Stimulated activated CD8-positive, alpha-beta memory T cell treated with anti-CD3 and anti-CD28 coated beads, Interleukin-4, amount 100 ng/mL, for 48 hours (primary cell): ENCODE measurements at places on chromosomes 4 and X.

- DNase-seq, result no peak
These were observed 568.8 kb downstream of the STIM2 start for GRCh38 chr4:27429364-27429871.

DNA sequence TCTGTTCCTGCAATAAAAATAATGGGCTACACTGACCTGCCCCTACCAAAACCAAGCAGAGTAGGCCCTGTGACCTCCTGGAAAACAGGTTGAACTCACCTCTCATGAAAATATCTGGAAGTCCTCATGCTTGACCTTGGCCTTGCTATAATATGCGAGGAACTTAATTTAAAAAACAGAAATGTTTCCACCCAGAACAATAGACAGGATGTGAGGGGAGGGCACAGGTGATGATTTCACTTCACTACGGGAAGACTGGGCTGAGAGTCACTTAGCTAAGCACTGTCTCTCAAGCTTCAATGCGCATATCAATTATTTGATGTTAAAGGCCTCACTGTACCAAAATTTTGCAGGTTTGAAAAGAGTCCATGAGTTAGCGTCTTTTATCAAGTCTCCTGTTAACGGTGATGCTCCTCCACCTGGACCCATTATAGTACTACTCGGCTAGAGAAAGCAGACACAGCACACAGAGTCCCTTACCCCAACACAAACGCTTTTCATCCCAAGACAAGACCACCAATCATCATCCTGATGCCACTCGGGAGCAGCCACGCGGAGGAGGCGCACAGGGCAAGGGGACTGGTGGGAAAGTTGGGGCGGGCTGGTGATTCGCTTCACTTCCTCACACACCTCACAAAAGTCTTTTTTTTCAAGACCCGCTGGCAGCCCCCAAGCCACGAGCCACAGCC lies 25.9 kb downstream of the ZNF721 start:
- DNase-seq, result no peak

DNA sequence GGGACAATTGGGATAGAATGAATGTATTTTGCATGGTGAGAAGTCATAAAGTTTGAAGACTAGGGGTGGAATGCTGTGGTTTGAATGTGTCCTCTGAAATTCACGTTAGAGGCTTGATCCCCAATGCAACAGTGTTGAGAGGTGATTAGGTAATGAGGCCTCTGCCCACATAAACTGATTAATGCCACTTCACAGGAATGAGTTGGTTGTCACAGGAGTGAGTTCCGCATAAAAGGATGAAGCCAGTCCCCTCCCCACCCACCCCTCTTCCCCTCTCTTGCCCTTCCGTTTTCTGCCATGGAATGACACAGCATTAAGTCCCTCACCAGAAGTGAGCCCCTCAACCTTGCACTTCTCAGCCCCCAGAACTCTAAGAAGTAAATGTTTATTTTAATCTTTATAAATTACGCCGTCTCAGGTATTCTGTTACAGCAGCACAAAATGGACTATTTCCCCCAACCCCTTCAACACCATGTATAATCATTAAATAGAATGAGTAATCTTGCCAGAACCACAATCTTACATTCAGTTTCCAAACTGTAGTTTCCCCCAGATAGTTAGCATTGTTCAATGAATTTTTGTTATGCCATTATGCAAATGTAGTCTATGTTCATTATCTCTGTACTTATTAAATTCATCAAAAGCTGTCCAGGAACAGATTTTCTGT lies 5.5 kb upstream of the MMAA start:
- no peak for DNase-seq

DNA sequence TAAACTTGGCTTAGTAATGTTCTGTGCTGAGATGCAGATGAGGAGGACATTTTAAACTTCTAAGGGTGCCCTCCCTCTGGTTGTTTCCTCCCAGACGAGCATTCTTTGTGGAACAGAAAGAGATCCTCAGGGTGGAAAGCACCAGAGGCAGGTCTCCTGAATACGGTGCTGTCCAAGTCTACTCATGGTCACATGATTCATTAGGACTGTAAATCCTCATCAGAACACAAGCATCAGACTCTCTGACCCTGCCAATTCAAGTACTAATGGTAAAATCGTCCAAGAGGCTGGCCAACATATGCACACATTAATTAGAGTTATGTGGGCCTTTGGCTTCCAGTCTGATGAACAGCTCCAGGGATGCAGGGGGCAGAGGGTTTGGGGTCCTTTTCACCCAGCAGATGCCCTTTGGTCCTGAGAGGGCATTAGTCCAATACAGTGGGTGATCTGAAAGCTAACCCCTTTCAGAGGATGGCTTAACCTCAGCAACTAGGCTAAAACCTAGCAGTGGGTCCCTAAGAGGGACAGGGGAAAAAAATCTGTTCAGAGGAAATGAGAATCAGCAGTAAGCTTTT lies 18.2 kb downstream of the HAND2 start:
- DNase-seq, result no peak

- no peak for DNase-seq
These were observed 21.5 kb downstream of the JADE1 start for GRCh38 chr4:128830906-128831503.

- no peak for DNase-seq
These were observed 454.7 kb downstream of the IL15 start for GRCh38 chr4:142091085-142091513.

GRCh38 chrX:31132821-31133241 lies 61.0 kb upstream of the FTHL17 start:
- peak; percentile 25 for DNase-seq

DNA sequence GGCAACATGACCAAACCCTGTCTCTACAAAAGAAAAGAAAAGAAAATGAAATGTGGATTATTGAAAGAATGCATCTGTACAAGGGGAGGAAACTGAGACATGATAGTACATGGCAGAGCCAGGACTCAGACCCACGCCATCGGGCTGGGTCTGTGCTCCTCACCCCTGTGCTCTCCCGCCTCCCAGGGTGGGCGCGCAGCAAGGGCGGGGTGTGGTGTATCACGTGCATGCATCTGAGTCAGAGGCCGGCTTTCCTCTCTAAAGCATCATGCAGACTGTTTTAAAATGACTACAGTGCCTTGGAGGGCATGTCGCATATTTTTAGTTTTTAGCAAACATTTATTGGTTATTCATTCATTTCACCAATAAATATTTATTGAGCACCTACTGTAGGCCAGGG lies 47.8 kb downstream of the HTT-AS start:
- DNase-seq, result no peak

DNA sequence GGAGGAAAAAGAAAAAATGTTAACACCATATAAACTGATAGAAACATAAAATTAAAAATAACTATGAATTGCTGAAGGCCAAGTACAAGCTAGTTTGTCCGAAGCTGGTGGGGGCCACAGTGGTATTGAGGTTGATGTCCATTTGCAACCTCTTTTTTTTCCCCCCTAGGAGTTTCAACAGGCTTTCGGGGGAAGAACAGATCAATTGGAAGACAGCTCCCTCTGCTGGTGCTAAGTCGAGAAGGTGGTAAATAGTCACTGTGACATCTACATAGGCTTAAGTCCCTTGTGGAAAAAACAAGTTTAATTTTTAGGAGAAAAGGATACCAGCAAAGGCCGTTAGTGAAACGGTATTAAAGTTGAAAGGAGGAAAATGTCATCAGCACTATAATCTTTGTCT lies 115.7 kb upstream of the ZXDA start:
- peak; percentile 25 for DNase-seq

DNA sequence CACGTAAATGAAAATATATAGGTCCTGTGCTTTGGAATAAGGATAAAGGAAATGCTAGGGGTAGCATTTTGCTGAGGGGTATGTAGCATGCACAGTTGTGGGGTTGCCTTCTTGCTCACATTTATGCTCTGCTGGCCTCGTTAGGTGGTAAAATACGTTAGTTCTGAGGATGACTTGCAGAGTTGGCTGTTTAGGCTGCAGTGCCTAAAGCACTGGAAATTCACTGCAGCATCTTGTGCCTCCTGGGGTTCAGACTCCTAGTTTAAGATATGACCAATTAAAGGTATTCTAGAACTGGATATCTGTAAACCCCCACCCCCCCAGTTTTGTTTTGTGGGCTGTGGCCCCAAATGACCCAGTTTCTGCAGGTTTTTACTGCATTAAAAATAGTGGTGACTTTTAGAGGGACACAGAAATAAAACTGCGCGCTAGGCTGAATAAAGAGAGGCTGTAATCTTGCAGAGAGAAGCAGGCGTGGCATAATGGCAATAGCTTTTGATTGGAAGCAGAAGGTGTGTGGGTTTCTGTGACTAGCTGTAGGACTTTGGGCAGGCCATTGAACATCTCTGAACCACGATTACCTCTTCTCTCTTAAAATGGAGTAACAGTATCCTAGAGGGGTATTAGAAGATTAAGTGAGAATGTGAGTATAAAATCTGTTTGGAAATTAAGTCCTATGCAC lies 79.3 kb downstream of the REPS2 start:
- no peak for DNase-seq

GRCh38 chr4:53453385-53453784 lies 75.9 kb downstream of the FIP1L1 start:
- no peak for DNase-seq

DNA sequence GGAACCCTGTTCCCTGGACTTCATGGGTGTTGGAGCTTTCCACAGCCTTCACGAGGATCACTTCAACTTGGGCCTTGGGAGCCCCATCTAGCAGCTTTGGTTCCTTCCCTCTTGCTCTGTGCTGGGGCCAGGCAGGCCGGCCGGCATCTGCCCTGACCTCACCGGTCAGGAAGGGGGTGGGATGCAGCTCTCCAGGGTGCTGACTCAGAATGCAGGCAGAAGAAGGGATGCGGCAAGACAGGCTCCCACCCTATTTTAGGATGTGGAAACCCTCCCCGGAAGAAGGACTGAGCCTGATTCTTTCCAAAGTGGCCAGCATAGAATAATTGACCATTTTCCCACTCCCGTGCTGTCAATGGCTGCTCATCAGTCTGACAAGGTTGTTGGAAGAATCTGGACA lies 47.1 kb downstream of the FHDC1 start:
- DNase-seq, result no peak

GRCh38 chr4:81378386-81378785 lies 93.3 kb downstream of the RASGEF1B start:
- no peak for DNase-seq

- no peak for DNase-seq
These were observed 1.9 kb upstream of the EIF1AX start for GRCh38 chrX:20143561-20143960.

DNA sequence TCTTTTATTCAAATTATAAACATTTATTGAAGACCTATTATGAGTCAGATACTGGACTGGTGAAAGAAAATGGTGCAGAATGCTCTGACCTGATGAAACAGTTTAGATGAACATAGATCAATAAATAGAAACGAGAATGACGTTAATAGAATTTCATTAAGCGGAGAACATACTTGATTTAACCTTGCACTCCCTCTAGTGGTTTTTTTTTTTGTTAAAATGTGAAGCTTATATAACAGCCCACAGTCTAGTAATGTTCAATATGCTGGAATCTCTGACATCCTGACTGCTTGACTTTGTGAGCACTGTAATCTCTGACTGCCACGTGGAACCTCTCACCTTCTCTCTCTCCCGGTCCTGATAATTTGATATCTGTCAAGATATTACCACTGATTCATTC lies 32.3 kb downstream of the HDAC8 start:
- DNase-seq, result no peak

DNA sequence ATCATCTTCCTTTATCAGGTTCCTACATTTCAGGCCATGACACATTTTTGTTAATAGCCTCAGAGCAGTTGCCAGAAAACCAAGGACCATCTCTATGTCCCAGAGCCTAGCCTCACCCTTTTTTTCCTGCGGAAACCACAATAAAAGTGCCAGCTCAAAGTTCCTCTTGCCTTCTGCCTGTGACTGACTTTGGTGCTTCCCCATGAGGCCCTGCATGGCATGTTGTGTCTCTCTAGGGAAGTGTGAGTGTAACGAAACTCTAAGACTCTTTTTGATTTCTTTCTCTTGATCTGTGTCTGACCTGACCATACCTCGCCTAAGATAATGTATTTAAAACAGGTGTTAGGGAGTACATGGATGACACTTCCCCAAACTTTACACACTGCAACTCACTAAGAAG lies 642.3 kb upstream of the BOD1L1 start:
- DNase-seq, result no peak

DNA sequence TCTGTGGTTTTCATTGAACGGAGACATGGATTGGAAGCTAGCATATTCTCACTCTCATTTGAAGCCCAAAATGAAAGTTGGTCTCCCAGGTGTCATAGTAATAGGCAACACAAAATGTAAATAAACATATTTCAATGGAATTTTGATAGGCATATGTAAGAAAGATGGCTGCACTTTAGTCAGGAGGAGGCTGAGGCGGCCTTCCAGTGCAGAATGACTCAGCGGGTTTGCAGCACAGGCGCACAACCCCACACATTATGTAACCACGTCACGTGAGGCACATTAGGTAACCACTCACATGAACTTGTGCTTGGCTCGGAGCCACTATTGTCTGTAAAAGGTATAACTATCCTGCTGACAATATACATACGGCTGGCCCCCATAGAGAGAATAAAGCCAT lies 381.7 kb downstream of the GPAT3 start:
- DNase-seq, result no peak

DNA sequence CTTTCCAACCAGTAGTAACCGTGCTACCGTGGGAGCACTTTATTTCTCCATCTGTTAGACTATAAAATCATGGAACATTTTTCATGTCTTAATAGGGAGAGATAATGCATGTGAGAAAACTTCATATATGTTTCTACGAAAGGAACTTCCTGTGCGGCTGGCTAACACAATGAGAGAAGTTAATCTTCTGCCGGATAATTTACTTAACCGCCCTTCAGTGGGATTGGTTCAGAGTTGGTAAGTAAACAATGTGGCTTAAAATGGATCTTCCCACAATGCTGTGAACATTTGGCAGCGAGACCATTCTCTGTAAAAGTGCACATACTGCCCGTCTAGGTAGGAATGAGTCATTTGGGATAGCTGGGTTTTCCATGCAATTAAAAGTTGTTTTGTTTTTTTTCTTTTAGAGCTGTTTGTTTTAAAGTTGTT lies 29.6 kb downstream of the PDK3 start:
- DNase-seq, result no peak

DNA sequence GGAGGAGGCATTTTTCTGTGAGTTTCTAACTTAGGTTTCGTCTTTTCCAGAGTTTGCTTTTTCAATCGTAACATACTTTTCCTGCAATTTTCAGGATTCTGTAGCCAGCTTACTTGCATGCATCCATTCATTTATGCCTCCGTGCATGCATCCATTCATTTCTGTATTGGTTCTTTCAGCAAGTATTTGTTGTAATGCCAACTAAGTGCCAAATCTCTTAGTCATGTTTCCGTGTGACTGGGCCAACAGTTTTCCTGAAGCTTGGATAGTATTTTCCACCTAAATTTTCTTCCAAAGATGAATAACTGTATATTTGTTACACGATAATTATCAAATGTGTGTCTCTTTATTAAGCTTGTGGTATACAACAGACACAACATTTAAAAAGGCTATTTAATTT lies 41.5 kb downstream of the CBLL2 start:
- no peak for DNase-seq

DNA sequence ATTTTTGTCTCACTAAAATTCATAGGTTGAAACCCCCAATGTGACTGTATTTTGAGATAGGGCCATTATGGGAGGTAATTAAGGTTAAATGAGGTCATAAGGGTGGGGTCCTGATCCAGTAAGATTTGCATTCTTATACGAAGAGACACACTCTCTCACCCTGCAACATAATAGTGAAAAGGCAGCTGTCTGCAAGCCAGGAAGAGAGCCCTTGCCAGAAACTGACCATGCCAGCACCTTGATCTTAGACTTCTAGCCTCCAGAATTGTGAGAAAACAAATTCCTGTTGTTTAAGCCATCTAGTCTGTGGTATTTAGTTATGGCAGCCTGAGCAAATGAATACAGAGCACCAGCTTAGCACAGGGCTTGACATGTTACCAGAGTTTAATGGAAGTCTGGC lies 17.5 kb upstream of the IGSF1 start:
- no peak for DNase-seq

GRCh38 chrX:119516157-119516702 lies 48.0 kb downstream of the SLC25A5 start:
- DNase-seq, result peak; percentile 31
